Endodermal cell (in vitro differentiated cells): ENCODE measurements at places on chromosomes 11 and 22. TPM values are rescaled to one million over a fixed set of nuclear protein-coding genes. Genes with fewer than 3 reads are reported as not detected.

PYGM gene
- 1.2 to 2.4 TPM (median 2.1 TPM) in 3 replicates for total RNA-seq

- no peaks in the 10 kb centered on the region for H3K27me3 ChIP-seq
- no peak overlapping the region for H3K4me3 ChIP-seq
- no peak for DNase-seq
- H3K27ac ChIP-seq = no peak overlapping the region
- H3K36me3 ChIP-seq = no peaks in the 10 kb centered on the region
Observed at GRCh38 chr22:17250380-17251082, 31.3 kb upstream of the ADA2 start.

DNA sequence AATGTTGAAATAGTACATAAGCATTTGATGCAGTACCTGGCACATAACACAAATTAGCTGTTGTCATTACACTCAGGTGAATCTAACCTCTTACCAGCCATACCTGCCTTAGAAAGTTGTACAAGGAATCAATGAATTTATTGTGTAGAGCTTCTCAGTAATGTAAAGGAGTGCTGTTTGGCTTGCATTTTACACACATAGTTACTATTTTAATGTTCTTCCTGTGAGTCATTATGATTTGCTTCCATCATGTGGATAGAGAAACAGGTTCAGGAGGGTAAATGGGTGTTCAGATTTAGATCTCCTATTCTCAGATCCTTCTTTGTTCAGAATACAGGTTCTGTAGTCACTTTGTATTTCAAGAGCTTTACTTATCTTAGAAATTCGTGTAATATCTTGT is 27.6 kb upstream of the RCE1 start:
- H3K4me1 ChIP-seq = peaks cover 6% of the 10 kb centered on the region
- no peak for DNase-seq
- no peak overlapping the region for H3K4me3 ChIP-seq
- no peaks in the 10 kb centered on the region for H3K27me3 ChIP-seq

TMA7B gene
- not detected in 2 replicates for total RNA-seq

DNA sequence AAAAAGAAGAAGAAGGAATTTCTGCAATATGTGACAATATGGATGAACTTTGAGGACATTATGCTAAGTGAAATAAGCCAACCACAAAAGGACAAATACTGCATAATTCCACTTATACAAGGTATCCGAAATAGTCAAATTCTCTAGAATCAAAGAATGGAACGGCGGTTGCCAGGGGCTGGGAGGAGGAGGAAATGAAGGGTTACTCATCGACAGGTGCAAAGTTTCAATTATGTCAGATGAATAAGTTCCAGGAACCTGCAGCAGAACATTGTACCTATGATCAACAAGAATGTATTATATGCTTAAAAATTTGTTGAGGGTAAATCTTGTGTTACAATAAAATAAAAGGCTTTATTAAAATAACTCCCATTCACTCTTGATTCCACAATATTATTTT is 49.0 kb downstream of the SC5D start:
- H3K4me3 ChIP-seq = no peak overlapping the region
- no peak overlapping the region for H3K27ac ChIP-seq
- H3K36me3 ChIP-seq = no peaks in the 10 kb centered on the region
- H3K4me1 ChIP-seq = peaks cover under 1% of the 10 kb centered on the region
- no peaks in the 10 kb centered on the region for H3K27me3 ChIP-seq

DNA sequence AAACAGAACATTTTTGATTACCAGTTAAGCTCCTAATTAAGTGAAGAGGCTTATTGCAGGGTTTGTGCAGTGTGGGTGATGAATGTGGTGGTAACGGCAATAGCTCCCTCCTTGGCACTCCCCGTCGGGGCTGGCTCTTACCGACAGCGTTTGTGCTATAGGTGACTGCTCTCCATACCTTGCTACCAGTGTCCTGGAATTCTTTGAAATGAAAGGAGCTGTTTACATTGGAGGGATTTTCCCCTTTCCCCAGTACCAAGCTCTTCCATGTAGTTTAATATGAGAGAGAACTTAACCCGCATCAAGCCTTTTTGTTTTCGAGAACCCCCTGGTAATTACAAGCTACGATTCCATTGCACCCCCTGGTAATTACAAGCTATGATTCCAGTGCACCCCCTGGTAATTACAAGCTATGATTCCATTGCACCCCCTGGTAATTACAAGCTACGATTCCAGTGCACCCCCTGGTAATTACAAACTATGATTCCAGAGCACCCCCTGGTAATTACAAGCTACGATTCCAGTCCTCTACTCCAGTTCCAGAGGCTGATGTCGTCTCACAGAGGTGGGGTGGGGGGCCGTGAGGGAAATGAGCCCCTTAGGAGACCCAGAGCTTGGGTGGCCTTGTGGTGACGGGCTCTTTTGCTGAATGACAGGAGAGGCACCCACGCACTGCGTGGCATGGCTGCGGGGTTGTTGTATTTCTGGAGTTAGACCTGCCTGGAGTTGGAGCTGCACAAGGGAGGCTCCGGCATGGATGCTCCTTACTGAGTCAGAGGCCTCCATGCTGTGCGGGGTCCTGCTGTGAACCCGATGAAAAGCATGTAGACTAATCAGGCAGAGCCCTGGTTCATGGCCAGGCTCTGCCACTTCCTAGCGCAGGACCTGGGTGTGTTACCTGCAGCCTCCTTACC is 205.3 kb downstream of the TBC1D22A start:
- H3K36me3 ChIP-seq = no peaks in the 10 kb centered on the region
- no peaks in the 10 kb centered on the region for H3K27me3 ChIP-seq
- DNase-seq = peak; percentile 63
- no peak overlapping the region for H3K4me3 ChIP-seq

GRCh38 chr11:64356498-64357411 is 2.2 kb upstream of the RPS6KA4 start:
- peak; percentile 97 for DNase-seq
- H3K27ac ChIP-seq = no peak overlapping the region
- no peaks in the 10 kb centered on the region for H3K27me3 ChIP-seq
- H3K4me1 ChIP-seq = peaks cover 7% of the 10 kb centered on the region
- H3K36me3 ChIP-seq = peaks cover 5% of the 10 kb centered on the region

GRCh38 chr11:12243911-12244550 is 133.3 kb upstream of the PARVA start:
- no peaks in the 10 kb centered on the region for H3K27me3 ChIP-seq
- H3K4me3 ChIP-seq = no peak overlapping the region
- DNase-seq = no peak
- peaks cover 19% of the 10 kb centered on the region for H3K4me1 ChIP-seq
- no peaks in the 10 kb centered on the region for H3K36me3 ChIP-seq

GRCh38 chr22:23231471-23232093 is 51.3 kb downstream of the BCR start:
- H3K4me3 ChIP-seq = no peak overlapping the region
- peaks cover 34% of the 10 kb centered on the region for H3K4me1 ChIP-seq
- no peak overlapping the region for H3K27ac ChIP-seq

DNA sequence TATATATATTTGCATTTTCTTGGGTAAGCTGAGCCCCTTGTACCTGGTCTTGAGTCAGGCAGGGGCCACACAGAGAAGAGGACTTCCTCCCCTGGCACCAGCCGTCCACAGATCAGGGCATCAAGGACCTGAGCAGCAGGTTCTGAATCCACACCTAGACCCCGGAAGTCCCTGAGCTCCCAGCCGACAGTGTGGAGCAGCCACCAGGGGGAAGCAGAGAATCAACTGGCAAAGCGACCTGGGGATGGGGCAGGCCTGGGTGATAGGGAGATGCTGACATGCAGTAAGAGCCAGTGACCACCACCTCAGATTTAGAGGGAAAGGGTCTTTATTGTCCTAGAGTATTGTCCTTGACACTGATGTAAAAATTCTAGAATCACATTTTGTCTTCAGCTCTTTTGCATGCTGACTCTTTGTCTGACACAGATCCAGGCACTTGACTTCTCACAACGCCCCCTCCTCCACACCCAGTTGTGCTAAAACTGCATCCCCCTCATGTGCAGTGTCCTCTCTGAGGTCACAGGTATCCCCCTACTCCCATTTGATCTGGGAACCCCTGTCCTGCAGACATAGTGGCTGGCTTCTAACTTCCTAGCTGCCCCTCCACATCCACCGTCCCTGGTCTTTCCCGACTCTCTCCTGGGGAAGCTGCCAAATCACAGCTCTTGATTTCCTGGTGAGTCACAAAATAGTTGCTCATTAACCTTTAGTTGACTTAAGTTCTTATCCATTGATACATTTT is 109.3 kb downstream of the GGTLC2 start:
- DNase-seq = peak; percentile 95
- H3K27ac ChIP-seq = no peak overlapping the region
- H3K36me3 ChIP-seq = no peaks in the 10 kb centered on the region
- H3K4me1 ChIP-seq = no peaks in the 10 kb centered on the region

TRIM49 gene
- total RNA-seq = not detected in 2 replicates

ADM gene
- 31.5 to 205 TPM (median 35.5 TPM) in 3 replicates for total RNA-seq

- no peaks in the 10 kb centered on the region for H3K27me3 ChIP-seq
- H3K36me3 ChIP-seq = peaks cover 14% of the 10 kb centered on the region
- H3K4me3 ChIP-seq = no peak overlapping the region
Observed at GRCh38 chr11:62747475-62748160, 6.3 kb downstream of the ZBTB3 start.
